T-helper 22 cell (primary cell): ENCODE measurements at places on chromosomes 16 and 17.

DNA sequence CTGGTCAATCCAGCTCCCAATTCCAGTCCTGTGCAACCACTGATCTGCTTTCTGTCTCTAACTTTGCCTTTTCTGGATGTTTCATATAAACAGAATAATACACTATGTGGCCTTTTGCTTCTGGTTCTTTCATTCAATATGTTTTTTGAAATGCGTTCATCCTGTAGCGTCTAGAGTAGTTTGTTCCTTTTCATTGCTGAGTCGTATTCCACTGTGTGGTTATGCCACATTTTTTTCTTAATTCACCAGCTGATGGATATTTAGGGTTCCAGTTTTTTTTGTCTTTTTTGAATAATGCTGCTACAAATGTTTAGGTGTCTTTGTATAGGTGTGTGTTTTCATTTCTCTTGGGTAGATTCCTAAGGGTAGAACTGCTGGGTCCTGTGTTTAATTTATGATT lies 2.3 kb upstream of the MIEN1 start:
- no peak for DNase-seq

GRCh38 chr16:84751947-84752346 lies 52.1 kb downstream of the USP10 start:
- DNase-seq, result no peak

GRCh38 chr16:56480776-56481467 lies 29.6 kb downstream of the OGFOD1 start:
- no peak for DNase-seq

DNA sequence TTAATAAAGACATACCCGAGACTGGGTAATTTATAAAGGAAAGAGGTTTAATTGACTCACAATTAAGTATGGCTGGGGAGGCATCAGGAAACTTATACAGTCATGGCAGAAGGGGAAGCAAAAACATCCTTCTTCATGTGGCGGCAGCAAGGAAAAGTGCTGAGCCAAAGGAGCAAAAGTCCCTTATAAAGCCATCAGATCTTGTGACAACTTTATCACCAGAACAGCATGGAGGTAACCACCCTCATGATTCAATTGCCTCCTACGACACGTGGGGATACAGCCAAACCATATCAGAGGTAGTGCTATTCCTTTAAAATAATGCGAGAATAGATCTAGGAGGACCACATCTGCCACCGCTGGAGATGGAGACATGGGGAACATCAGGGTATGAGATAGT lies 9.0 kb downstream of the C16orf54 start:
- no peak for DNase-seq

DNA sequence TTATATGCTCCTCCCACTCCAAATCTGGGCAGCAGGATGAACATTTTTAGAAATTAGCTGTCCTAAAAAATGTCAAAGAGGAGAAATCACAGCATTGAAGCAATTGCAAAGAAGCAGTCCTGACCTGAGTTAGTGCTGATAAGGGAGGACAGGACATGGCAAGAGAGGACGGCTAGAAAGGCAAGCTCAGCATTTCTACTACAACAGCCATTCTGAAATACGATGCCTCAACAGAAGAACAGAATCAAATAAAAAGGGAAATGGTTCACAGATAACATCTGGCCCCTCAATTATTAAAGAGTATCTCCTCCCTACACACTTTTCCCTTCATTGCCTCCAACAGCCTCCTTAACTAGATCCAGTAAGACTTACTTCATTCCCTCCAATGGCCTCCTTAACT lies 18.3 kb downstream of the VPS53 start:
- no peak for DNase-seq

DNA sequence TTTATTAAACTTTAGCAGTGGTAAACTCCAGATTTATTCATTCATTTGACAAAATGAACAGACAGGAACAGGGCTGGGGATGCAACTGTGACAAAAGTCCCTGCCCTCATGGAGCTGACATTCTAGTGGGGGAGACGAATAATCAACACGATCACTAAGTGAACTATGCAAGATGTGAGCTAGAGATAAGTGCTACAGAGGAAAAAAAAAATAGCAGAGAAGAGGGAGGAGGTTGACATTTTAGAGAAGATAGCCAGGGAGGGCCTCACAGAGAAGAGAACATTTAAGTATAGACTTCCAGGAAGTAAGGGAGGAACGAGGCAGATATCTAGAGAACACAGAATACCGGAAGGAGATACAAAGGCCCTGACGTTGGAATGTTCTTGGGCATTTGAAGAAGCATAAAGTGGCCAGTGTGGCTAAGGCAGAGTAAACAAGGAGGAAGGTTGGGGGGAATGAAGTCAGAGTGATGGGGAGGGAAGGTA lies 17.9 kb upstream of the AP1G1 start:
- no peak for DNase-seq

- DNase-seq, result no peak
Measured at GRCh38 chr16:8727131-8727806, 52.9 kb downstream of the ABAT start.

GRCh38 chr17:6047966-6048365 lies 22.2 kb upstream of the WSCD1 start:
- no peak for DNase-seq

DNA sequence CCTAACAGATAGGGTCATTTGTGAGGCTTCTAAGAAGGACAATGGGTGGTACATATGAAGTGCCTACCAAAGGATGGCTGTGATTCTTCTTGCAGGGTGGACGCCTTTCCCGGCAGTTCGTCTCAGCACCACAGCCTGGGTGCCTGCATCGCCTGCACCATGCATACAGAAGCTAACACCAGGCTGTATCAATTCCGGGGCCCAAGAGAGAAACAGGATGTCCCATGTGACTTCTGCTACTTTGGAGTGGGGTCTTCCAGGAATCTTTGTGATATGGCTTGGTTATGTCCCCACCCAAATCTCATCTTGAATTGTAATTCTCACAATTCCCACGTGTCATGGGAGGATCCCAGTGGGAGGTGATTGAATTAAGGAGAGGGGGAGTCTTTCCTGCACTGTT lies 251.6 kb upstream of the TNRC6C start:
- no peak for DNase-seq
